Endodermal cell (in vitro differentiated cells): ENCODE measurements at places on chromosomes 2 and 18.

DNA sequence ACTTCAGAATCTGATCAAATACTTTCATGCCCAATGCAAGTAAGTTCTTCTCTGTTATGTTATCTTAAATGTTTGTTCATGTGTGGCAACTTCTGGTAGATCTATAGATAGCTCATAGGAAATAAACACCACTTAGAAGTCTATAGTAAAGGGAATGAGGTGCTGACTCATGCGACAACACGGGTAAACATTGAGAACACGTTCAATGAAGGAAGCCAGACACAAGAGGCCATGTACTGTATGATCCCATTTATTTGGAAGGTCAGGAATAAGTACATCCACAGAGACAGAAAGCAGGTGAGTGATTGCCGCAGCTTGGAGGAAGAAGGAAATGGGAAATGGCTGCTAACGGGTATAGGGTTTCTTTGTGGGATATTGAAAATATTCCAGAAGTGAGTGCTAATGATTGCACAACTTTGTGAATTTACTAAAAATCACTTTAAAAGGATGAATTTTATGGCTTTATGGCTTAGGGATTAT is 95.4 kb downstream of the ITGB1BP1 start:
- DNase-seq, result no peak
- H3K4me1 ChIP-seq, result peaks cover 19% of the 10 kb centered on the region
- no peaks in the 10 kb centered on the region for H3K36me3 ChIP-seq

- no peak overlapping the region for H3K4me3 ChIP-seq
- no peak overlapping the region for H3K27ac ChIP-seq
- no peak for DNase-seq
- H3K4me1 ChIP-seq, result peaks cover 2% of the 10 kb centered on the region
These were observed 2.7 kb upstream of the COPS8 start for GRCh38 chr2:237083026-237083425.

DNA sequence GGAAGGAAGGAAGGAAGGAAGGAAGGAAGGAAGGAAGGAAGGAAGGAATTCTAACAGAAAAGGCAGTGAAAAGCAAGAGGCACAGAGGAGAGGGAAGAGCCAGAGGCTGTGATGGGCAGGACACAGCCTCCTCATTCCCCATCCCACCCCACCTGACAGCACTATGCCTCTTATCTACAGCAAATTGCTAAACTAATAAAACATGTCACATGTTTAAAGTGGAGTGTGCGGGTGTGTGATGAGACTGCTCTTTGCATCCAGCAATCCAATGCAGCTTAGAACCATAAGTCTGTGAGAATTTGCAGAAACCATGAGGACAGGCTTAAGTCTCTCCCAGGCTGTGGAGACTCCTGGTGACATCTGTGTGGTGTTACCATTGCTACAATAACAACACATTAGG is 108.4 kb upstream of the ALK start:
- no peaks in the 10 kb centered on the region for H3K4me1 ChIP-seq
- no peak overlapping the region for H3K4me3 ChIP-seq
- H3K36me3 ChIP-seq, result no peaks in the 10 kb centered on the region

DNA sequence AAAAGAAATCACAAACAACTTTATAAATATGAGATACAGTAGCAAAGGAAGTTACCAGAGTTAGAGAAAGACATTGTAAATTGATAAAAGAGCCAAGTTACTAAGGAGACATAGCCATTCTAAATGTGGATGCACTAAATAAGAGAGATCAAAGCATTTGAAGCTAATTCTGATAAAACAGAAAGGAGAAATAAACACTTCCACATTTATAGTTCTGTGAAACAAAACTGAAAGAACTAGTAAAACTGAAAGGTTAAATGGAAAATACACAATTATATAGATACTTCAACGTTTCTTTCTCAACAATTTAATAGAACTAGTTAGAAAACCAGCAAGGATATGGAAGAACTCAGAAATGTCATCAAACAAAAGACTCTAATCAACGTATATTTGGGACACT is 309.0 kb upstream of the CDH2 start:
- no peaks in the 10 kb centered on the region for H3K36me3 ChIP-seq
- DNase-seq, result no peak
- no peak overlapping the region for H3K27ac ChIP-seq
- H3K27me3 ChIP-seq, result no peaks in the 10 kb centered on the region
- H3K4me1 ChIP-seq, result no peaks in the 10 kb centered on the region
- H3K4me3 ChIP-seq, result no peak overlapping the region

- no peak for DNase-seq
- no peaks in the 10 kb centered on the region for H3K27me3 ChIP-seq
These were observed 9.5 kb upstream of the PROC start for GRCh38 chr2:127408807-127409099.

DNA sequence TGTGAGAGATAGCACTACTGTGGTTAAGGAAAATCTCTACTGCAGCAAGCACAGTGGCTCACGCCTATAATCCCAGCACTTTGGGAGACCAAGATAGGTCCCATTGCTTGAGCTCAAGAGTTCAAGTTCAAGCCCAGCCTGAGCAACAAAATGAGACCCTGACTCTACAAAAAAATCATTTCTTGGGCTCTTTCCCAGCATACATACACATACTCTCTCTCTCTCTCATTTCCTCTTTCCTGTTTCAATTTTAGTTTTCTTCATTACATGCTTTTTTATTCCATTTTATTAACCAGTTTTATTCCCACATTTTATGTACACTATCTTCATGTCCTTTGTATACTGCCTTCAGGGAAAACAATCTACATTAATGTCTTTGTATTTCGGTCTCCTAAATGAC is 14.6 kb downstream of the WDR33 start:
- no peak for DNase-seq
- no peaks in the 10 kb centered on the region for H3K4me1 ChIP-seq
- no peak overlapping the region for H3K4me3 ChIP-seq
- H3K27me3 ChIP-seq, result no peaks in the 10 kb centered on the region
- no peak overlapping the region for H3K27ac ChIP-seq

DNA sequence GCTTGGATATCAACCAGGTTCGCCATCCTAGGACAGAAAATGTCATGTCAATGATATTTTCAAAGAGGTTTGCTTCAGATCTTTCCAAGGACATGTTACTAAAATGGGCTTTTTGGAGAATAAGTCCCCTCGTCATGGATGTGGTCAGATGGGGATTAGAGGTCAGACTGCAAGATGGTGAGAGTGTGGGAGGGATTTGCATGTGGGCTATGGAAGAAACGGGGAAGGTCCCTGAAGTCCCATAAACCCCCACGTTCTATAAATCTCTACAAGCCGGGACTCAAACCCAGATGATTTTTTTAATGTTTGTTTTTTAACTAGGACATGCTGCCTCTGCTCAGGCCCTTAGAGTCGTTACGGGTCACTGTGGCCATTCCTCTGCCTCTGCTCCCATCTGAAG is 37.7 kb upstream of the IGFBP5 start:
- H3K4me3 ChIP-seq, result no peak overlapping the region
- H3K4me1 ChIP-seq, result peaks cover 4% of the 10 kb centered on the region
- H3K36me3 ChIP-seq, result no peaks in the 10 kb centered on the region
- H3K27ac ChIP-seq, result no peak overlapping the region
- H3K27me3 ChIP-seq, result no peaks in the 10 kb centered on the region

DNA sequence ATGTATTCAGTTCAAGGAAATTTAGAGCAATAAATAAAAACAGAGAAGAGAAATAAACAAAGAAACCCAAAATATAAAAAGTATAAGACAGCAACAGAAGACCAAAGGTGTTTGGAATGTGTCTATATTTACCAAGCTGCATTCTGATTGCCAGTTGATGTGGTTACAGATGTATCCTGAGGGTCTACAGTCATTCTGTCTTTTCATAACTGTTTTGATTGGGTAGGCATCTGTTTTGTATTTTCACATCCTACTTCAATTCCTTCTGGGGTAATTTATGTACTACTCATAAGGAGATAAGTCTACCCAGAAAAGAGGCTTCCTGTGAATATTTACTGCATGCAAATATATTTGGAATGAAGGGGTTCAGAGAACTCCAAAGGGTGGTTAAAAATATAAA is 596.8 kb upstream of the GCFC2 start:
- no peak overlapping the region for H3K4me3 ChIP-seq
- no peak for DNase-seq
- H3K36me3 ChIP-seq, result no peaks in the 10 kb centered on the region
- no peak overlapping the region for H3K27ac ChIP-seq
- H3K27me3 ChIP-seq, result no peaks in the 10 kb centered on the region

DNA sequence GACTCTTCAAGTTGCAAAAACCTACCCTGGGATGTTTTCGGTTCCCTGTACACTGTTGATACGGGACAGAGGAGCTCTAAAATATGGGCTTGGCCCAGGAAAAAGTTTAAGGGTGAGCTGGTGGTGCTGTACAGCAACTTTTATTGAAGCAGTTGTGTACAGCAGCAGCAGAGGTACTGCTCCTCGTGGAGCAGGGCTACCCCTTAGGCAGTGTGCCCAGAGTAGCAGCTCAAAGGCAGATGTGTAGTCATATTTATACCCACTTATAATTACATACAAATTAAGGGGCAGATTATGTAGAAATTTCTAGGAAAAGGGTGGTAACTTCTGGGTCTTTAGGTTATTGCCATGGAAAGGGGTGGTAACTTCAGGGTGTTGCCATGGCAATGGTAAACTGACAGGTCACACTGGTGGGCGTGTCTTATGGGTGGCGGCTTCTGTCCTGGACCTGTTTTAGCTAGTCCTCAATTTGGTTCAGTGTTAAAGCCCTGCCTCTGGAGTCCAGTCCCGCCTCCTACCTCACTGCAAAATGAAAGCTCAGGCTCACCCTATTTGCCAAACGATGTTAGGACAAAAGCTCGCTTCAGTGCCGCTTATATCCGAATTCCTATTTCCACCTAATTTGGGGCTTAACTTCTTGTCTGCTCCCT is 203.2 kb downstream of the ETAA1 start:
- no peaks in the 10 kb centered on the region for H3K36me3 ChIP-seq
- no peaks in the 10 kb centered on the region for H3K4me1 ChIP-seq
- DNase-seq, result peak; percentile 84
- no peak overlapping the region for H3K4me3 ChIP-seq

- no peak overlapping the region for H3K27ac ChIP-seq
- no peak for DNase-seq
- H3K4me3 ChIP-seq, result no peak overlapping the region
- no peaks in the 10 kb centered on the region for H3K4me1 ChIP-seq
These were observed 237.4 kb downstream of the CAMKMT start for GRCh38 chr2:44599130-44599529.

GRCh38 chr2:767440-767839 is 90.2 kb upstream of the TMEM18 start:
- H3K27me3 ChIP-seq, result no peaks in the 10 kb centered on the region
- no peak for DNase-seq
- H3K36me3 ChIP-seq, result no peaks in the 10 kb centered on the region
- no peak overlapping the region for H3K27ac ChIP-seq

- H3K27me3 ChIP-seq, result no peaks in the 10 kb centered on the region
- H3K4me3 ChIP-seq, result no peak overlapping the region
- no peak for DNase-seq
- H3K27ac ChIP-seq, result no peak overlapping the region
- H3K36me3 ChIP-seq, result peaks cover 13% of the 10 kb centered on the region
These were observed 291.5 kb upstream of the CCDC68 start for GRCh38 chr18:55250768-55251173.

DNA sequence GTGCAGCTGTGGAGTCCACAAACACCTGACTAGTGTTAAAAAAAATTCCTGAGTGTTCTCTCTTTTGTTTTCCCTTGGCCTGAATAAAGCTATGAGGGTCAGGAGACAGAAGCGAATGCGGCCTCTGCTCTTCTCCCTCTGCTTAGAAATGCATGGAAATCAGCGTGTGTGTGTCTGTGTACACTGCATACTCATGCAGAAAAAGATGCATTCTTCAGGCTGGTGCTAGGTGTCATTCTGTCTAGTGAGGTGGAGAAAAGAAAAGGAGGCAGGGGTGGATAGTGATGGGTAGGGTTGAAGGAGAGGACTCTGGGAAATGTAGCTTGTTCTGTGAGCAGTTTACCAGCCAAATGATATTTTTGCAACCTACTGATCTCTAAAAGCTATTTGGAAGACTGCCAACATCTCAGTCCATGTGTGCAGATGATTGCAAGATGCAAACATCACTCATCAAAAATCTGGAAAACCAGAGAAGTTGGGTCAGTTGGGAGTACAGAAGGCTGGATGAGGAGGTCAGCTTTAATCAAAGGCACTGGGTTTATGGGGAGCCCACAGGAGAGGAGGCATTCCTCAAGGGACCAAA is 177.7 kb downstream of the INSIG2 start:
- H3K4me1 ChIP-seq, result no peaks in the 10 kb centered on the region
- H3K4me3 ChIP-seq, result no peak overlapping the region
- no peak overlapping the region for H3K27ac ChIP-seq
- no peaks in the 10 kb centered on the region for H3K36me3 ChIP-seq
- DNase-seq, result no peak
- peaks cover 5% of the 10 kb centered on the region for H3K27me3 ChIP-seq

DNA sequence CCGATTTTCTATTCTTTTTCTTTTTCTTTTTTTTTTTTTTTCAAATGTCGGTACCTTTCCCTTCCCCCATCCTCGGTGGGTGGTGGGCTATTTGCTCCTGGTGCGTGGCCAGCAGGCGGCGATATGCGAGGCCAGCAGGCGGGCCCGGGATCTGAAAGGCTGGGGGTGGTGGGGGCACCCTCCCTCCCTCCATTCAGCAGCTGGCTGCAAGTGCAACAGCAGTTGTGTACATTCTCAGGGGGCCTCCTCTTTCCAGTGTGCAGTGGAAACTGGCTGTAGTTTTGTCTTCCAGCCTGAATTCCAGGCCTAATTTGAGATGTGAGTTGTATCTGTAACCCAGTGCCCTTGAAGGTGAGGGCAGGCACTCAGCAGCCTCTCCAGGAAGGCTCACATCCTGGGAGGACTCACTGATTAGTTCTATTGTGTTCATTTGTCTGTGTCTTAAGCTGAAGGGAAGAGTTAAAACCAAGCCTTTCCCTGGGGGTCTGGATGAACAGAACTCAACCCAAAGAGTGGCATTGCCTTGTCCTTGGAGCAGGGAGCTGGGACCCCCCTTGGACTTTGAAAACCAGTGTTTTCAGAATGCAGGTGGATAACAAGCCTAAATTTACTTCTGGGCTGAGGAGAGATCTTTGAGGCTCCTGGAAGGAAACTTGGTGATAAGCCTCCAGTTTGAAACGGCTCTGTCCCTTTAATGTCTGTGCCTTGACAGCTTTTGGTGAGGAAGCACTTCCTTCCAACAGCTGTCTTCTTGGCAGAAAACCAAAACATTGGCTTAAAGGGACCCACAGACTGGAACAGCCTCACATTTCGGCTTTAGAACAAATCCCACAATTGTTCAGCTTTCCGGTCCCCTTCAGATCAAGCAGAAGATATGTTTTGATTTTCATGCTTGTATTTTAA is 3.3 kb downstream of the MYCN start:
- no peaks in the 10 kb centered on the region for H3K4me1 ChIP-seq
- H3K27me3 ChIP-seq, result peaks cover 9% of the 10 kb centered on the region
- peak overlapping the region; percentile 98 for H3K4me3 ChIP-seq
- peak overlapping the region; percentile 55 for H3K27ac ChIP-seq
- DNase-seq, result peak; percentile 87

DNA sequence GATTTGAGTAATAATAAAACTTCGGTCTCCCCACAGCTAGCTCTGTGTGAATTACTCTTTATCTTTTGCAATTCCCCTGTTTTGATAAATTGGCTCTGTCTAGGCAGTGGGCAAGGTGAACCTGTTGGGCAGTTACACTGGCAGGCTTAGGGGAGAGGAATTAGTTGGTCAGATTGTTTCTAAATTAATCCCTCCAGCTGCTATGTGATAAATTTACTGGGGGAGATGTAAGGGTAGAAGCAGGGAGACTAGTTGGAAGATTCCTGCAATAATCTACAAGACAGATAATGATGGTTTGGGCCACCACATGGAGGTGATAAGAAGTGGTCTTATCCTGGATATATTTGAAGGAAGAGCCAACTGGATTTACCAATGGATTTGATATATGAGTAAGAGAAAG is 118.5 kb upstream of the TACR1 start:
- no peaks in the 10 kb centered on the region for H3K36me3 ChIP-seq
- no peak overlapping the region for H3K4me3 ChIP-seq
- H3K4me1 ChIP-seq, result no peaks in the 10 kb centered on the region
- DNase-seq, result no peak
